ENCODE measurements at places on chromosomes 4 and X.

GRCh38 chrX:1537031-1537715 lies at the start of gene P2RY8:
Gene P2RY8, minus strand, starts transcription at chrX:1537185. Its CDS starts 70,627 bp downstream, at chrX:1466558.
- DNase-seq = peak; percentile 1

DNA sequence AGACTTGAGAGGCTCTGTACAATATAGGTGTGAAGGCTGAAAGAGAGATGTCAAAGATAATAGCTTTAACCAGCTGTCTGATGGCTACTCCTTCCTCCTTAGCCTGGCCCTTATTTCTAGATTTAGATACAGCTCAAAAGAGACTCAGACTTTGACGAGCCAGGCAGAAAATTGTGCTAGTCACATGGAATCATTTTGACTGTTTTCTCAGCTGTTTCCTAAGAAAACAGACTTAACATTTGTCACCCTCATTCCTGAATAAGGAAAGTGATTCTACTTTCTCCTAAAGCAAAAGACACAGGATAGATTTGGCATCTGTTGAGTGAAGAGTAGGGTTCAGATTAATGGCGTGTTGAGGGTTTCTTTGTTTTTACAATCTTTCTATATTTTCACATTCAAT lies 340.7 kb downstream of the DHX15 start:
- no peak for DNase-seq

GRCh38 chr4:153904011-153904410 lies 115.1 kb upstream of the SFRP2 start:
- DNase-seq = no peak

- DNase-seq = no peak
Measured at GRCh38 chr4:19540859-19541540, 710.7 kb upstream of the SLIT2 start.

- no peak for DNase-seq
Measured at GRCh38 chrX:33330798-33331197, 119.4 kb upstream of the DMD start.

GRCh38 chrX:153868576-153869472 lies 17.1 kb downstream of the L1CAM start:
- no peak for DNase-seq

GRCh38 chr4:94339779-94340178 lies 2.9 kb downstream of the HPGDS start:
- no peak for DNase-seq

DNA sequence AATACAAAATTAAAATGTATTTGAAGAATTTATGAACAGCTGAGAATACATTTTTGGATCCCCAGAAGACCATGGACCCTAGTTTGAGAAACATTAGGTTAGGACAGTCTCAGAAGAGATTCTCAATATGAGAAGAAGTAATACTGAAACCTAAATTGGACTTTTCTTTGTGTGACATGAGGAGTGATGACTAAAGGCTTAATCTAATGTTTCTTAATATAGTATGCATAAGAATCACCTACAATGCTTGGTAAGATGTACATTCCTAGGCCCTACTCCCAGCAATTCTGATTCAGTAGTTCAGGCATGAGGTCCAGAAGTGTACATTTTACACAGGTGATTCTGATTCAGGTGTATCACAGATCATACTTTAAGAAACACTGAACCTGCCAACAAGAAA lies 31.6 kb upstream of the HUWE1 start:
- no peak for DNase-seq

- DNase-seq = no peak
Measured at GRCh38 chr4:123298261-123298660, 98.3 kb upstream of the SPRY1 start.

GRCh38 chrX:12974796-12975669 lies at the start of gene TMSB4X:
Gene TMSB4X, plus strand, starts transcription at chrX:12975110.
- peak; percentile 48 for DNase-seq

DNA sequence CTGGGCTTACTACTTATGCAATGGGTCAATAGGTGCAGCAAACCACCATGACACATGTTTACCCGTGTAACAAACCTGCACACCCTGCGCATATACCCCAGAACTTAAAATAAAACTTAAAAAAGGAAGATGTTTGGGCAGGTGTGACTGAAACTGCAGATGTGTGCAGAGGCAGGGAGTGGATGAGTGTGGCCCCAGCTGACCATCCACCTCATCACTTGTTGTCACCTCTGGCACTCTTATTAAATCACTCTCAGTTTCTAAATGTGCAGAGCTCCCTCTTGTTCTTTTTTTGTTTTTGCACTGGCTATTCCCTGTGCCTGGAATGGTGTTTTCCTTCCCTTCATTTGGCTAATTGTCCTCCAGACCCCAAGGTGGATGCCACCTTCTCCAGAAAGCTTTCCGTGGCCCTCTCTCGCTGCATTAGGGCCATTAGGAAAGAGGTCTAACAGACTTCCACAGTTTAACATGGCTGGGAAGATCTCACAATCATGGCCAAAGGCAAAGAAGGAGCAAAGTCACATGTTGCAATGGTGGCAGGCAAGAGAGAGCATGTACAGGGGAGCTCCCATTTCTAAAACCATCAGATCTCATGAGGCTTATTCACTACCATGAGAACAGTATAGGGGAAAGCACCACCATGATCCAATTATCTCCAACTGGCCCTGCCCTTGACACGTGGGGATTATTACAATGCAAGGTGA lies 58.5 kb downstream of the SLC2A9 start:
- no peak for DNase-seq

DNA sequence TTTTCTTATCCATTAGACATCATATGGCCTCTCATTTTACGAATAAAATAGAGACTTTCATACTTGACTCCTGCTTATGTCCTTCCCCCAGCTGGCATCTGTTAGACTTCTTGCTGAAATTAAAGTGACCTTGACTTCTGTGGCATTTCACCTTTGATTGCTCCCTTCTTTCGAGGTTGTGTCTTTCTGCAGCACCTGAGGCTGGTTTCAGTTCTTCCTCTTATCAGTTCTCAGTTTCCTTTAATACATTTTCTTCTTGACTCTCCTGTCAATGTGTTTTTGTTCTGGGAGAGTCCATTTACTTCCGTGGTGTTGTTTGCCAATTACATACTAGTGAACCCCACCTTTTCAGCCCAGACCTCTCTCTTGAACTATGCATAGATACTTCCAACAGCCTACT lies 81.6 kb downstream of the RBPJ start:
- no peak for DNase-seq

DNA sequence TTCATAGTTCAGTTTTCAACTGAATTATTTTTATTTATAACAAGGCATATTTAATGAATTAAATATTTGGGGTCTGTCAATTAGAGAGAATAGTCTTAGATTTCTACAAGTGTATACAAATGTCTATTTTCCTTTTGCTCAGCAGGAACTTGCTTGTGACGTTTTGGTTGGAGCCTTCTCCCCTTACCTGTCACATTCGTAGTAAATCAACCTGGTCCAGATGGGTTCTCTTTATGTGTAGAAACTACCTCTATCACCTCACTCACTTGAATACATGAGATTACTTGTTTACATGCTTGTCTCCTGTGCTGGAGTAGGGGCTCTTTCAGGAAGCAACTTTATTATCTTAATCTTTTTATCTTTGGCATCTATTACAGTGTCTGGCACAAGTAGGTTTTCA lies 938.3 kb upstream of the IGFBP7 start:
- DNase-seq = no peak

DNA sequence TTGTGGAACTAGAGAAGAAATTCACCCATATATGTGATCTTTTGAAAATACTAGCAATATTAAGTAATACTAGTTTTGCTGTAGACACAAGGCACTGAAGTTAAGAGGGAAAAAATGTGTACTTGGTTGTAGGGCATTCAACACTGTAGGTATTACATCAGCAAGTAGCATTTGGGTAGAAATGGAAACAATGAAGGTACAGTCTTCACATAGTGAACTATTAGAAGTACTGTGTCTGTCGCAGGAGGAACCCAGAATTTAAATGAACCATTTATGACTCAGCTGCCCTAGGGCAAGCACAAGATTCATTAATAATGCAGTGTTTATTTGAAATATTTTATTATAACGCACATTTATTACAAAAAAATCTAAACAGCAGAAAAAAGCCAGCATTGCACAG lies 572.7 kb upstream of the TENM3 start:
- DNase-seq = no peak

GRCh38 chr4:121860121-121860520 lies 10.2 kb downstream of the BBS7 start:
- no peak for DNase-seq

DNA sequence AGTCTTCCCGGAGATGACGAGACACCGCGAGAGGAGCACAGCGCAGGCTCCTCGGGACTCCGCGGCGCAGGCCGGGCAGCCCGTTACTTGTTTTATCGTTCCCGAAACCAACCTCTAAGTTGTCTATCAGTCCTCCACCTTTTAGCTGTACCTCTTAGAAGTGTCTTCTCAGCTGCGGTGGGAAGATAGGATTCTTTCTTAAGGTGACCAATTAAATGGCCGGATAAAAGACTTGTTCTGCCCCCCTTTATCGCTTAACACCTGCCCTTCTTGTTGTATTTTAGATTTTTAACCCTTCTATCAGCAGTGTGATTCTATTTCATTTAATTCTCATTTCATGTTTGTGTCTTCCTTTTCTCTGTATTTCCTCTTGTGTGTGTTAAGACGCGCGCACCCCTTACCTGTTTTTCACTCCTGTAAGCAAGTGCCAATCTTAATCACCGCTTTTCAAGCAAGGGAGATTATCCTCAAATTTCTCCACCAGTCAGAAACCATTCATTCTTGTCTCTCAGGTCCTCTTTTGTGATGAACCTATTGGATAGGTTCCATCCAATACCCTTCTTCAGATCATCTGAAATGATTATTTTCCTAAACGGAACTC lies at the start of gene SLC9B2:
TSS of gene SLC9B2 (minus strand) at position 15 of the 601 bp plus-strand sequence. CDS start 9,211 bp downstream, outside the sequence.
- no peak for DNase-seq

DNA sequence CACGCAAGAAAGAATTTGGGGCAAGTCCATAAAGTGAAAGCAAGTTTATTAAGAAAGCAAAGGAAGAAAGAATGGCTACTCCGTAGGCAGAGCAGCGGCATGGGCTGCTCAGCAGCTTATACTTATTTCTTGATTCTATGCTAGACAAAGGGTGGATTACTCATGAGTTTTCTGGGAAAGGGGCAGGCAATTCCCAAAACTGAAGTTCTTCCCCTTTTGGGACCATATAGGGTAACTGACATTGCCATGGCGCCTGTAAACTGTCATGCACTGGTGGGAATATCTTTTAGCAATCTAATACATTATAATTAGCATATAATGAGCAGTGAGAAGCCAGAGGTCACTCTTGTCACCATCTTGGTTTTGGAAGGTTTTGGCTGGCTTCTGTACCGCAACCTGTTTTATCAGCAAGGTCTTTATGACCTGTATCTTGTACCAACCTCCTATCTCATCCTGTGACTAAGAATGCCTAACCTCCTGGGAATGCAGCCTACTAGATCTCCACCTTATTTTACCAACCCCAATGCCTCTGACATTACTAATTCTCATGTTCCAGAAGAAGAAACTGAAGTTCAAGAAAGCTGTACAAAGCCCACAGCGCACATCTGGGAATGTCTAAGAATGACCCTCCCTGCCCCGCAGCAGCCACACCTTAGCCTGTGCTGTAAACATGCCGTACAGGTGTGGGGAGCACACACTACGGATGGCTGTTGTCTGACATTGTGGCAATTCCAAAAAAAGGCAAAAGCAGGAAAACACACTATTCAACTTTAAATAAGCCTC lies 18.6 kb downstream of the RXFP1 start:
- DNase-seq = no peak

- no peak for DNase-seq
Measured at GRCh38 chrX:17435476-17435875, 60.5 kb downstream of the NHS start.

DNA sequence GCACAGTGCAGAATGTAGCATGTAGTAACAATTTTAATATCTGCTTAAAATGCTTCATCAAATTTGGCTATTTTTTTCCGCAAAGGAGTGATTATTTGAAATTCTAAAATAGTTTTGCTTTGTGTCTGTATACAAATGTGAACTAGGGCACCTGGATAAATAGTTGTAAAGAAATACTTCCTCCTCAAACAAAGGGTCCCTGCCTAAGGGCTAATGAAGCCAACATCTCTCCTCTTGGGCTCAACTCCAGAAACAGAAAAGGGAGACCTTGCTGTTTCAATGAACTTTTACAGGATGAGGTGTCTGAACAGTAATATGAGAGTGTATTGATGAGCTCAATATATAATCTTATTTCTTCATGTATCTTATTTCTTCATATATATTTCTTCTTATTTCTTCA lies 30.8 kb upstream of the SCOC start:
- DNase-seq = no peak

Measured in DMS79 (cell line).